ENCODE measurements at places on chromosomes 11 and 22. TPM values are rescaled to one million over a fixed set of nuclear protein-coding genes. Genes with fewer than 3 reads are reported as not detected.

Gene IL17REL
- not detected for total RNA-seq

Gene FAM168A
- total RNA-seq, result 53.1 TPM

Gene RNF214
- 34.2 TPM for total RNA-seq

Gene NELL1
- total RNA-seq, result not detected

Gene INSC
- not detected for total RNA-seq

Gene PDE2A
- total RNA-seq, result not detected

Gene SCGB1D2
- not detected for total RNA-seq

Gene RBMXL2
- total RNA-seq, result not detected

Gene SHANK2
- total RNA-seq, result 0.03 TPM

Gene AQP11
- 0.76 TPM for total RNA-seq

Gene ARHGAP8
- total RNA-seq, result 0.89 TPM

Gene TAGLN
- total RNA-seq, result 711 TPM

Gene CCS
- total RNA-seq, result 46.8 TPM

Gene PARVB
- 5.4 TPM for total RNA-seq

Gene CDCA5
- total RNA-seq, result 7.1 TPM
